Kidney capillary endothelial cell (primary cell): ENCODE measurements at places on chromosomes 4 and X.

DNA sequence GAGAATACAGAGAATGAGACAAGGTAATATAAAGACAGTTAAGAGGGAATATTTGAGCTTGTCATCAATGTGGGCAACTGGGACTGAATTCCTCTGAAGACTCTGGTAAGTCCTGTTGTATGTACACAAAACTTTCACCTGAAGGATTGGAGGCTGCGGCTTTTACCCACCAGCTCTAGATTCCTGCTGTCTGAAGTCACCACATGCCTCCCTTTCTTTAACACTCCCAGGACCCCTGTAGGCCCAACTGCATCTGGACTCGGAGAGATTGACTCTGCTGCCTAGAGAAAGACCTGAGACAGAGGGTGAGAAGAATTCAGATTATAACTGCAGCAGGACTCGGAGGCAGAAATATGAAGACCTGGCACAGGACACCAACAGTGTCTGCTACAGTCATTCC lies 1048.0 kb downstream of the PDHA2 start:
- no peak for DNase-seq

DNA sequence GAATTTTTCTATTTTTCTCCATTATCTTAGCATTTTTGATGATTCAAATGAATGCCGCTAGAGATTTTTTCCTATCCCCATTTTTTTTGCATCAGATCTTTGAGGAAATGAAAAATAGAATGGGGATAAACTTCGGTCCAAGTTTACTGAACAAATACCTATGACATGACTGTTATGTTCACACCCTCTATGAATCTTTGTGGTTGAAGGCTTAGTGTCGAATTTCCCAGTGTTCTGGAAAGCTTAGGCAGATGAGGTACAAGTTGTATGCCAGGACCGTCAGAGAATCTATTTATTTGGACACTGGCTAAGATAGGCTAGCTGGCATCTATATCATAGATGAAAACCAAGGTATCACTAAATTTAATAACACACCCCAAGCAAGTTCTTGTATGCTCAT lies 123.4 kb downstream of the SPCS3 start:
- no peak for DNase-seq

DNA sequence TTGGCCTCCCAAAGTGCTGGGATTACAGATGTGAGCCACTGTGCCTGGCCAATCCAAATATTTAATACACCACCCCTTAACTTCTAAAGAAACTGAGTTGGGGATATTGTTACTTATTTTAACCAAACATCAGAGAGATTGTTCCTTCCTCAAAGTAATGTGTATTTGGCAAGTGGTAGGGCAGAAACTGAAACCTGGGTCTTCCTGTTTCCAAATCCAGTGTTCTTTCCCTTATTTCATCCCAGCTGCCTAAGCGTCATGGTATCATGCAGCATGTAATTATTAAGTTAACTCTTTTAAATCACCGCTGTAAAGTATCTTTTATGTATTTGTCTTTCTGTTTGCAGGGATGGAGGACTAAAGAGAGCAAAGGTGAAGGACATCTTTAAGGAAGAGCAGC lies 68.4 kb downstream of the GPAT3 start:
- no peak for DNase-seq

DNA sequence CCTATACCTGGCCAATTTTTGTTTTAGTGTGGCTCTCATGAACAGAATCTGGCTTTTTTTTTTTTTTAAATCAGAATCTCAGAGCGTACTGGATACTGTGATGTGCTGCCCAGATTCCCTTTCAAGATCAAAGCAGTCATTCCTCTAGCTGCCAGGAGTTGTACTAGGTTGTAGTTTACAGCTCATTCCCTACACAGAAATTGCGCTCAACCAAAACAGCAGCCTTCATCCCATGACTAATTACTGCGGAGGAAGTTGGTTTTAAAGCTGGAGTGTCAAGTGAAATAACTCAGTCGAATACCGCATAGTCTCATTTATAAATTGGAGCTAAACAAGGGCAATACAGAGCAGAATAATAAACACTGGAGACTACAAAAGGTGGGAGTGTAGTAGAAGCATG lies 12.2 kb upstream of the TMPRSS11B start:
- DNase-seq = no peak

- DNase-seq = no peak
Measured at GRCh38 chr4:38138363-38138762, 178.2 kb downstream of the PTTG2 start.

DNA sequence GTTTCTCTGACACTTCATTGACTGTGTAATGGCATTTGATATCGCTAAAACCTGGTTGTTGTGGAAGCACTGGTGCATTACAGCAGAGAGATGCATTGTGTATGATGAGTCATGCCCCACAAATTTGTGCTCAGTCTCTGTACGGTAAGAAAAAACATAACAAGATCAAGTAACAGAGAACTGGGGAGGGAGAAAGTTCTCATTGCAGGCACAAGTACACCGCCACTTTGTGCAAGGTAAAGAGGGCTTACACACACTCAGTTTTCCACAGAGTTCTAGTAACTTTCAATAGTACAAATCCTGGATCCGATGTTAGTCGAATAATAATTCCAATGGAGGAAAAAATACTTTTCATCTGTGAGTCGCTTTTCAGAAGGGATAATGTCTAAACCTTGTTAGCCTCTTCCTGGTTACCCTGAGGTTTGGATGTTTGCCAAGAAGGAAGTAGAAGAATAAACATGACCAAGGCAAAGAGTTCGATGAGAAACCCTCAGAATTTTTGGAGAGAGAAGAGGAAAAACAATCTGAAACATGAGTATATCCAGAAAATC lies 512.5 kb upstream of the SLIT2 start:
- peak; percentile 82 for DNase-seq

GRCh38 chr4:142405021-142405694 lies 440.9 kb downstream of the INPP4B start:
- peak; percentile 54 for DNase-seq

- DNase-seq = no peak
Measured at GRCh38 chr4:107922486-107923473, 8.6 kb upstream of the CYP2U1 start.

DNA sequence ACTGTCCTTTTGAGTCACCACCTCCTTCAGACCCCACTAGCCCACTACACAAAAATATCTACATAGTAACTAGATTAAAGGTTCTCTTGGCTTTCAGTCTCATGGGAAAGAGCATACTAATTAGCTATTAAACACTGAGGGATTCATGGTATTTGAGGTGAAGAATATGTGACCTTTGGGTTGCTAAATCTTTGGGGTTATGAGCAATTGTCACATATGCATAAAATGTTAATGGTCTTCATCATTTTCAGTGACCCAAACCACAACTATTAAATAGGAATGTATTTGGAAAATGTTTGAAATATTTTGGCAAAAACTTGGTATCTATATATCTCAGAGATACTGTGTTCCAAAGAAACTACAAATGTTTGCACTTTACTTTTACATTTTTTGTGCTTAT lies 365.1 kb downstream of the MAGEB5 start:
- no peak for DNase-seq

DNA sequence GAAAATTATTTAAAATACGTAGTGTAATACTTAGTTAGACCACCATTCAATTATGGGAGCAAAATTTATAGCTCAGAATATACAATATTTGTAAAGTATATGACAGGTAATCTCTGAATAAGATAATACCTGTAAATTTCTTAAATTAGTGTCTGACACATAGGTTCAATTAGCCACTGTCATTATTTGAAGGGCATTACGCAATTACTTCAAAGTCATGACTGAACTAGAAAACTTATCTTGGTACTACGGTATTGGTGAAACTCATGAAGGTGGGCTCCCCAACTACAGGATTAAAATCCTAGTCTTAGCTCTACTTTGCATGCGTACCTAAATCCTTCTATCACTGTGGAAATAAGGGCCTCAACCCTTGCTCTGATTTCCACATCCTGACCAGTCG lies 860.7 kb downstream of the PCDH19 start:
- DNase-seq = no peak
